ENCODE measurements at places on chromosomes 7 and 10.
A peak's percentile ranks its signal among the peaks of the same experiment; 100 is the strongest.

DNA sequence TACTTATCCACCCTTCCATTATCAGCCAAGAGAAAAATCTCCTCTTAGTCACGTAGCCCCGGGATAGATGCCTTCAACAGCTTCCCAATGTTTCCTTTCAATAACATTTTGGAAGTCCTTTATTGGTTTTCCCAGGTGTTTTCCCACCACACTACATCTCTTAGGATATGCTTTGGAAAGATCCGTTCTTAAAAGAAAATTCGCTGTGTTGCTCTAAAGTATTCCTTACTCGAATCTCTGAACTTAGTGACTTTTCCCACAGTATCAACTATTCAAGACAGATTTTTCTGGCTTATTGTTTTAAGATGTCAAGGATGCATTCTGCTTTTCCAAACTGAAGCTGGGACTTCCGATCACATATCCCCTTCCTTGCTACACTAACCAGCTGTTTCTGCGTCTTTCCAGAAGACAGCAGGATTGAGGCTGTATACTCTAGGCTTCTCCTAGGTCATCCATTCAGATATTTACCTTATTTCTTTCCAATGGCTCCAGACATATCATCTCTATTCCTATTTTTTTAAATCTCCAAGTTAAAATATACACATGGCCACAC is 36.5 kb upstream of the SVIL start:
- no peak for DNase-seq

- no peak for DNase-seq
Observed at GRCh38 chr10:130233426-130233825, 97.2 kb downstream of the GLRX3 start.

DNA sequence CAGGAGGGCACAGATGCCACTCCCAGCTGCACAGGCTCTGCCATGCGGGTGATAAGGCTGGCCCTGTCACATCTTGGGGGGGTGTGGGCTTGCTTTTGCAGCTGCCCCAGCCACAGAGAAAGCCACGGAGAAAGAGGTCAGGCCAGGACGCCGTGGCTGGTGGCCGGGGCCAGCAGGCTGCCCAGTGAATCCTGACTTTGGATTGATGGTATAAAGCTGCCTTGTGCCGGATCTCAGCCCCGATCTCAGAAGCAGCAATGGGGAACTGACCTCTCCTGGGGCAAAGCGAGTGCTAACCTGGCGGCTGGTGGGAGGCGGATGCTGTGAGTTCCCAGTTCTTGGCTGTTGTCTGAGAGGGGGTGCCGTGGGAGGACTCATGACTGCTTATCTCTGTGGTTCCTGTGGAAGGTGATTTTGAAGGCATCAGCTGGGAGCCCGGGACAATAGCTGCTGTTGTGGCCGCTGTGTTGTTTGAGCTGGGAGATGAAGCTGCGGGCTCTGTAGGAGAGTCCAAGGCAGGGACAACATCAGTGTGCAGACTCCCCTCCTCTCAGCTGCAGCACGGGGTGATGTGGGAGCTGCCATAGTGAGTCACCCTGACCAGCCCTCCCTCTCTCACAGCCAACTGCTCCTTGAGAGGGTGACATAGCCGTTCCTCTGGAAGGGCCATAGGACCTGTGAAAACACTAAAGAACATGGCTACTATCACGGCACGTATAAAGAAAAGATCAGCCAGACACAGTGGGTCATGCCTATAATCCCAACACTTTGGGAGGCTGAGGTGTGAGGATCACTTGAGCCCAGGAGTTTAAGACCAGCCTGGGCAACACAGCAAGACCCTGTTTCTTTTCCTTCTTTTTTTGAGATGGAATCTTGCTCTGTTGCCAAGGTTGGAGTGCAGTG is 17.0 kb downstream of the IL15RA start:
- peak; percentile 67 for DNase-seq

DNA sequence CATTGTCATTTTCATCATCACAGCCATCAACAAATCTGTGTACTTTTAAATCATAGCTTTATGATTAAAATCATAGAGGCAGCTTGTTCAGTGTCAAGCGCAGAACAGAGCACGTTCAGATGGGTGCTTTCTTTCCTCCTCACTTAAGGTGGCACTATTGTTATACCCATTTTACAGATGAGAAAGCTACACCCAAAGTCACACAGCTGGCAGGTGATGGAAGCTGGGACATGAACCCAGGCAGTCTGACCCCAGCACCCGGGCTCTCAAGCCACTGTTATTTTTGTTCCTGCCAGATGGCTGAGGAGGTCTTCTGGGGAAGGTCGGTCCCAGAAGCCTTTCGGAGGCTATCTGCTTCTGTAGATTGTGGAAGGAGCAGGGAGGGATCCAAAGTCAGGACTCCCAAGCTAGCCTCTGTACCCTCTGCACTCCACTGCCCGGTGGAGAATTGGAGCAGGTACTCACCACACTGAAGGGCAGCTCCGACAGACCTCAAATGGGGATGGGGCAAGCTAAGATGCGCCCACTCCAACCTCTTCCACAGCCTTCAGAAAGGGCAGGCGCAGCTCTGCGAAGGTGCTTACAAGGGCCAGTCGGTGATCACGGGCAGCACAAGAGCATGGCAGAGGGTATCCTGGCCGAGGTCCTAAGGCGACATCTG is 610 bp downstream of the AVPI1 start:
- DNase-seq = peak; percentile 14

DNA sequence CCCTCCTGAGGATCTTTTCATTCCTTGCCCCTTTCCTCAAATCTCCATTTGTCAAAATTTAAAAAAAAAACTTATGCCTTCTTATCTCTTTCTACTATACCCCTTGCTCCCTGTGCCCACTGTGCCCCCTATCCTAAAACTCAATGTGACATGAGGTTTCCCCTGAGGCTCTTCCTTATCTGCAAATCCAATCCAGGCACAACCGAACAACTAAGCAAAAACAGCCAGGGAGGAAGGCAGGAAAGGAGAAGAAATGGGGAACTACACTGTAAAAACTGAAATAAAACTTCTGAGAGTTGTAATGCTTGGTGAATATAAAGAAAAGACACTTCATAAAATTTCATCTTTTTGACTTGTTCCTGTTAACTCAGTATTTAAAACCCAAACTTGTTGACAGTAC is 54.2 kb downstream of the CRPPA start:
- no peak for DNase-seq

DNA sequence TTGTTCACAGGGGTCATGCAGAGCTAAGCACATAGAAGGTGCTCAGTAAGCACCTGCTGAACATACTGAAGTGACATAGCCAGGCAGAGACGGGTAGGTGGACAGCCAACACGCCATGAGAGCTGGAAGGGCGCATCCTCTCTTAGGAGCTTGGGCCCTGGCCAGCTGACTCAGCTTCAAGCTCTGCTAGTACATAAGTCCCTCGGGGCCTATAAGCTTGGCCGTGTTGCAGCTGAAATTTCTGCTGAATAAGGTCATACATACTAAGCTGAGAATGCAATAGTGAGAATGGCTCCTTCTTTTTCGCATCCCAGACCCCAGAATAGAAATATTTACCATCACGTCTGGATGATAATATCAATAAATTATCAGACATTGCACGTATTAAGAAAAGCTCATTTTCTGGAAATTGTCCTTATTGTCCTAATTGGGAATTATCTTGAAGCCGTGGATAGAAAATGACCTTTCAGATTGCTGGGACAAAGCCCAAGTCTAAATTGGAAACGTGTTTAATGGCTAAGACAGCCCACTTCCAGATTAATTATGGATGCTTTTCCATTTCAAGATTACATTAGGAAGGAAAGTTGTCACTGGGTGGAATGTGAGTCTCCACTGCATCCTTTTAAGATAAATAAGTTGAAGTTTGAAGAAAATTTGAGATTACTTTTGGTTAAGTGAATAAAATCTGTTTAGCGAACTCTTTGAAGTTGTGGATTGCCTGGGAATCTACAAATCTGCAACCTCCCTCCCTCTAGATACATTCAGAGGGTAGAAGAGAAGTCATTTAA is 287.1 kb upstream of the C7orf33 start:
- DNase-seq = peak; percentile 67

GRCh38 chr7:96503597-96503996 is 181.7 kb upstream of the SLC25A13 start:
- DNase-seq = no peak

GRCh38 chr7:117955046-117955445 is 81.8 kb upstream of the CTTNBP2 start:
- no peak for DNase-seq

- no peak for DNase-seq
Observed at GRCh38 chr7:139183251-139183650, 47.8 kb upstream of the UBN2 start.

DNA sequence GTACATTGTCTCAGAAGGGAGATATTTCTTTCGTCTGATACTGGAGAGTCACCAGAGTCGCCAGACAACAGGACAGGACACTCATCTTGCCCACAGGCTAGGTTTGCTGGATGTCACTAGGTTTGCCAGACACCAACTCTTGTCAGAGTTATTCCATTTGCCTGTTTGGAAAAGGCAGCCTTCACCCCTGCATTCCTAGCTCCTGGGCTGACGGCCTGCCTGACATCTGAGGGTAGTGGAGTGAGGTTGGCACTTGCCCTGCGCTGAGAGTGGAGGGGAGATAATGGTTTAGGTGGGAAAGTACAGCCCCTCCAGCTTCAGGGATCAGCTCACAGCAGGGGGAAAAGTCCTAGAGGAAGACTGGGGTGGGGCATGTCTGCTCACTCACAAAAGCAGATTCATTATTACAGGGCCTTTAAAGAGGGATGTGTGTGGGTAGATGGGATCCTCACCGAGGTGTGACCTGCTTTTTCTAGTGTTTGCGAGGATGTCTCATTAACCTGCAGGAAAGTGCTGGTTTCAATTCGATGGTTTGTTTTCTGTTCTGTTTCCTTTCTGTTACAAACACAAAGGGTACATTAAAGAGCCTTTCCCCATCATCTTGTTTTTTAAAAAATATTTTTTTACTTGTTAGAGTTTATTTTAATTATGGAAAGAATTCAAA is 79.3 kb upstream of the TNS3 start:
- no peak for DNase-seq

GRCh38 chr10:117970962-117971361 is 75.8 kb downstream of the RAB11FIP2 start:
- no peak for DNase-seq

- DNase-seq = no peak
Observed at GRCh38 chr10:108469940-108470339, 1305.4 kb upstream of the SORCS1 start.

DNA sequence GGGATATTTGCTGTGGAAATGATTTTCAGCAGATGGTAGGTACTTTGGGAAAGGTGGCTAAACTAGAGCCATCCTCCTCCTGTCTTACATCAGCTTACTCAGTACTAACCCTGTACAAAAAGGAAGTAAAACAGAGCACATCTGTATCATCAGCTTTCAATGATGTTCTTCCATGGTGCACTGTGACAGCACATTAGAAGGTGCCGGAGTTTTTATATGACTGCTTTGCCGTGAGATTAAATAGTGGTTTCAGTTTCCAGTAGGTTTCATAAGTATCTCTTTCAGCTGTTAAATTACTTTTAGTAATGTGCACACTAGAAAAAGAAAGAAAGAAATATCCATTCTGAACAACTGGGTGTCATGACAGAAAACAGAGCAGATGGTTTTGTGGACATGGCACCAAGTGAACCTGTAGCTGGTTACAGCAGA is 86.5 kb downstream of the ARID5B start:
- no peak for DNase-seq

DNA sequence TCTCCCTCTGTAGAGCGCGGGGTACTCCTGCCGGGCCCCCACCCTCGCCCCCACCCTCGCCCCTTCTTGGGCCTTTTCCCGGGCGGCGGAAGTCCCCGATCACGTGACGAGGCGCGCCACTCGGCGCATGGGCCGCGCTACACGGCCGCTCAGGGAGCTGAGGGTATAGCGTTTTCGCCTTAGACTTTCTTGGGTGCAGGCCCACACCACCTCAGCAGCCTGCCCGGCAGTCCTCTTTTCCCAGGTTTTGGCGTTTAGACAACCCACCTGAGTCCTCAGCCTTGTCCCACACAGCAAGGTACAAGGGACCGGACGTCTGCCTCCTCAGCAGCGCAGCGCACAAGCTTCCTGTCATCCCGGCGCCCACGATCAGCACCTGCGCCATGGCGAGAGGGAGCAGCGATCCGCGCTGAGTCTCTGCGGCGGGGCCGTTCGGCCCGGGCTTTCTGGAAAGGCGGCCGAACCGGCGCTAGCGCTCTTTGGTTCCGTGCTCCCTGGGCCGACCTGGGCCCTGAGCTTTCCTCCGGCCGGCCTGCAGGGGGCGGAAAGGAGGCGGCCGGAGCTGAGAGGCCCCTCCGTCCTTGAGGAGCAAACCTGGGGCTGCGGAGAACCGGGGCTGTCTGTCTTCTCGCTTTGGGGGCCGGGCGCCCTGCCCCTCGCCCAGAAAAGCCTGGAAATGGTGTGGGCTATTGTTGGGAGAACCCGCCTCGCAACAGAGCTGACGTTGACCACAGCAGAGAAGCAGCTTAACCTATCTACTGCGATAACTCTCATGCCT is at the start of gene RNLS:
Gene RNLS, minus strand, starts transcription at position 513 of the 778 bp plus-strand sequence.
- peak; percentile 57 for DNase-seq

DNA sequence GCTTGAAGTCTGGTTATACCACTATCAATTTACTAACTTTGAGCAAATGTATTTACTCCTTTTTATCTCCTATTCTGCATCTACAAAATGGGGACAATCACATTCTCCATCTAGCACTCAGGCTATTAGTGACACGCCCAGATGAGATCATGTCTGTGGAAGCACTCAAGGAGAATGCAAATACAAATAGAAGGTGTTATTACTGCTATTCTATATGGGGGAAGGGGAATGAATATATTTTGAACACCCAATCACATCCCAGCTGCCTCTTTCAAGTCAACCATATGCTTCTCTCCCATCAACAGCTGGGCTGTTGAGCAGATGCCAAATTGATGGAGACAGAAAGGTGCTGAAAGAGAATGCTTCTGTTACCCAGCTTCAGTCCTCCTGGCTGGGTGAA is 23.5 kb downstream of the SGMS1 start:
- no peak for DNase-seq

GRCh38 chr10:46234431-46235060 is 52.3 kb upstream of the ANTXRL start:
- no peak for DNase-seq

DNA sequence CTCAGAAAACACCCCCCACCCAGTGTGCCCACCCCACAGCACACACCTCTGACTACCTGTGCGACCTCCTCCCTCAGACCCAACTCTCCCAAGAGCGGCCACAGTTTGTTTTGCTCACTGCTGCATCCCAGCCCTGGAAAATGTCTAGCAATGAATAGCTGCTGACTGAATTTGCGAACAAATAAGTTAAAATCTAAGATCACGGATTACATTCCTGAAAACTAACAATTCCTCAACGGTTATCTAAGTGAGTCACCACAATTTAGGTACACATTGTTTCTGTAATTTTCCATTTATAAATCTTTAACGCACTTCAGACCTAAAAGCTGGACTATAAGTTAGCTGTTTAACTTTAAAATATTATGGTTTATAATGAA is 235.2 kb downstream of the ZMYND11 start:
- DNase-seq = peak; percentile 43

- DNase-seq = no peak
Observed at GRCh38 chr7:91043924-91044645, 220.1 kb upstream of the FZD1 start.

Measured in fibroblast of pulmonary artery (primary cell).